ENCODE measurements at places on chromosomes 5 and 9. TPM values are rescaled to one million over a fixed set of nuclear protein-coding genes. Genes with fewer than 3 reads are reported as not detected.

GRCh38 chr9:5489630-5490490, 20.5 kb upstream of the PDCD1LG2 start:
- DNase-seq: no peak

- no peak for DNase-seq
Measured at GRCh38 chr9:129761293-129761900, 8.6 kb upstream of the PTGES start.

DNA sequence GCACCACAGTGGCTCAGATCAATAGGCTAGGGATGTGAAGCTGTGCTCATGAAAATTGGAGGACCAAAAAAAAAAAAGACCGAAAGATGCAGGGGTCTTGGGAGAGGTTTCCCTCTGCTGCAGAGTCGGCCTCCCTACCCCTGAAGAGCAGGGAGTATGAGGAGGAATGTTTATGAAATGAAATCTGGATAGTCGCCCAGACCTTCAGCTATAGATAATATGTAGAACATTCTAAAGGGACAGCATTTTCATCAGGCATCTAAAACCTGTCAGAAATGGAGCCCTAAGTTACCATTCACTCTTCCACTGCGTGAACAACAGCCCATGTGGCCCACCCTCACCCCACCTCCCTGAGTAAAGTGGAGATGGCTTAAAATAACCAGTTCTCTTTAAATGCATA, 122.9 kb downstream of the TMEM174 start:
- no peak for DNase-seq

DNA sequence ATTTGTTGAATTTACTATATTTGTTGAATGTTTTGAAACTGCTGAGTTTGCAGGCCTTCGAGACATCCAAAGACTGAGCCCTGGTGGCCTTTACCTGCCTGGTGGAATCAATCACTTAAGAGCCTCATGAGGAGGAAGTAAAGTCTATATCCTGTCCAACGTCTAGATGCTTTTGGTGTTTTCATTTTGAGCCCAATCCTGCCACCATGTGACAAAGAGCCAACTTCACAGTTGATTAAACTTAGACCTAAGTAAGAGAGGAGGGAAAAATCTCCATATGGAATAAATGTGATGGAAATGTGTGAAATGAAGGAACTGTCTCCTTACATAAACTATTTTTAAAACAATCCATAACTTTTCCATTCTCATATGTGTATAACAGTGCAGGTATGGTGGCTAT, 220.1 kb downstream of the PRR16 start:
- no peak for DNase-seq

- no peak for DNase-seq
Measured at GRCh38 chr9:128473104-128473503, 17.3 kb downstream of the ODF2 start.

DNA sequence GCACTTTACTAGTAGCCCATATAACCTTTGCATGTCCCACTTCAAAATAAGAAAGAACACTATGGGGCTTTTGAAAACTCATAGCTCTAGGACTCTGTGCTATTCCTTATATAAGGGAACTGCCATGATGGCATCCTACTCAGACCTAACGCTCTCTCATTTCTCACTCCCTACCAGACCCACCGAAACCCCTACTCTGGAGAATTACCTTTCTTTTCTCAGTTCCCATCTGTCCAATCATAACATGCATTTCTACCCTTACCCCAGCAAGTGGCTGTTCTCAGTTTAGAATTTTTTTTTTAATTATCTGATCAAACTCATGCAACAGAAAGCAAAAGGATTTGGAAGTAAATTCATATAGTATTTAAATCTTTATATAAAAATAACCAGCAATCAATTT, 27.3 kb downstream of the CARNMT1 start:
- no peak for DNase-seq

GRCh38 chr9:37541465-37541864, 34.7 kb downstream of the FBXO10 start:
- DNase-seq: no peak

DNA sequence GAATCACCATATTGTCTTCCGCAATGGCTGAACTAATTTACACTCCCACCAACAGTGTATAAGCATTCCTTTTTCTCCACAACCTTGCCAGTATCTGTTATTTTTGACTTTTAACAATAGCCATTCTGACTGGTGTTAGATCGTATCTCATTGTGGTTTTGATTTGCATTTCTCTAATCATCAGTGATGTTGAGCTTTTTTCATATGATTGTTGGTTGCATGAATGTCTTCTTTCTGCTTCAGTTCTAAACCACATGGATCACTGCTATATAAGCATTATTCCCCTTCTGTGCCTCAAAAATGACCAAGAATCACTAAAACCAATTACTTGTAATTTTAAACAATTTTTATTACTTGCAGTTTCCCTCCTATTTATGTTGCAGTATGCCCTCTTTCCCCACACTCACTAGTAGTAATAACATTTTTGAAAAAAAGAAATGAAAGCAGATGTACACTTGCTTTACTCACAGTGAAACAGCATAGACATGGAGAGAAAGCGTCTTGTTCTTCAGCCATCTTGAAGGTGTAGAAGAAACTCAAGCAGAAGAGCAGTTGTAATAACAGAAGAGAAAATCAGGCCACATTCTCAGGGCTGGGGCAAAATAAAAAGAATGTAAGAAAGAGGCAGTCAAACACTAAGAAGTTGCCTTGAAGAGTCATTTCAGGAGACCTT, 4.5 kb upstream of the TMEM252 start:
- DNase-seq: no peak

GRCh38 chr9:17062497-17062896, 72.3 kb upstream of the CNTLN start:
- no peak for DNase-seq

DNA sequence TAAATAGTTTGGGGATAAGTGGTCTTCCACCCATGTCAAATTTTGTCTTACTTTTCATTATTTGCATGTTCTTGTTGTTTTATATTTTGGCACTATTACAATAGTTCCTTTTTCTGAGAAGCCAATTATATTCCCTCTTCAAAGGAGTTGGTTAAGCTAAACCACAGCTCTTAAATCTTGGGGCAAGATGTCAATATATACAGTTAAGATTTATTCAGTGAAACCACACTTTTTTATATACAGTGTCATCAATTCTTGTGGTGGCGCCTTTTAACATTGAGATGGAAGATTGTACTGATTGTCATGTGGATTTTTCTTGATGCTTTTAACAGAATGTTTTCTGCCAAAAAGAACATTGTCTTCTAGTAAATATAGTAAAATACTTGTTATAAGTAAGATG, 104.1 kb downstream of the MTREX start:
- no peak for DNase-seq

GRCh38 chr5:116595498-116595897, 20.9 kb upstream of the SEMA6A start:
- DNase-seq: no peak

- DNase-seq: no peak
Measured at GRCh38 chr5:44952376-44952775, 143.6 kb downstream of the MRPS30 start.

DNA sequence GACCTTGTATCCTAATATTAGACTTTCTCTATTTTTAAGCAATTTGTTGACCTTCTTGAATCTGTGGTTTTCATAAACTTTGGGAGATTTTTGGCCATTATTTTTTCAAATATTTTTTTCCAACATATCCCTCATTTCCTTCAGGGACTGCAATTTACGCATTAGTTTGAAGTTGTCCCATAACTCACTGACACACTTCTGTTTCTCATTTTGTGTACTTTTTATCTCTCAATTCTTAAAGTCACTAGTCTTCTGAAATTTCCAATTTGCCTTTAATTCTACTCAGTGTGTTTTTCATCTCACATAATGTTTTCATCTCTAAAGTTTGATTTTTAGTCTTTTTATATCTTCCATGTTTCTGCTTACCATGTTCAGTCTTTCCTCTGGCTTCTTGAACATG, 356.8 kb downstream of the RAB3C start:
- DNase-seq: no peak

GRCh38 chr5:151509231-151509630, 61.8 kb downstream of the SLC36A1 start:
- no peak for DNase-seq

- no peak for DNase-seq
Measured at GRCh38 chr9:31608416-31608815, 776.0 kb upstream of the ACO1 start.

DNA sequence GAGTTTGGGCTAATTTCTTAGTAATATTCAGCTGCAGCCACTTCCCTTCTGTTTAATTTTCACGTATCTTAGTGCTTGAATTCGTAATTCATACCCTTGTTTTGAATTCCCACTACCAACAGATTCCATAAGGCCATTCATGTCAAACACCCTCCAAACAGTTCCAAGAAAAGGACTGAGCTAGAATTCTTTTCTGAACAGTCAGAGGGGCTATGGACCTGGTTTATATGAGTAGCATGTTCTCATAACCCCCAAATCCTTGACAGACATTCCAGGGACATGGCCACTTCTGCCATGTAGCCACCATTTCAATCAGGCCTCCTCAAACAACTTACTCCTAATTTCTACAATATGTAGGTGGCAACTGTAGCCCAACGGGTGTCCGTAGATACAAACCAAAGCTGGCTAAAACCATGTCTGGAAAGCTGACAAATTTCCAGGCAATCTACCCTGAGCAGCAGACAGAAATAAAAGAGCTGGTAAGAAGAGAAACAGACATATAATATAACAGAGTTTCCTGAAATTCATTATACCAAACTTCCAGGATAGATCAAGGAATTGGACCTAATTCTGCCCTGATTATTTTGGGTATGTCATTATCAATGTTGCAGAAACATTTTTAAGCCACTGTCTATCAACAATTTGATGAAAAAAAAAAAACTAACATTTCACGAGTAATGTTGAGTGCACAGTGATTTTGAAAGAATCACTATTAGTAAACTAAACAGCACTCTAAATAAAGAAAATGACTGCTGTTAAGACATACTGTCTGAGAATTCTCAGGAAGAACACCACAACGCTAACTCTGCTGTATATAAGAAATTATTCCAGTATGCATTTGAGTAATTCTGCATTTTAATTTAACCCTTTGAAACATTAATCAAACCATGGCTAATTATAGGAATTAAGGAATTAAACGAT, 40.7 kb downstream of the EBF1 start:
- DNase-seq: no peak

DNA sequence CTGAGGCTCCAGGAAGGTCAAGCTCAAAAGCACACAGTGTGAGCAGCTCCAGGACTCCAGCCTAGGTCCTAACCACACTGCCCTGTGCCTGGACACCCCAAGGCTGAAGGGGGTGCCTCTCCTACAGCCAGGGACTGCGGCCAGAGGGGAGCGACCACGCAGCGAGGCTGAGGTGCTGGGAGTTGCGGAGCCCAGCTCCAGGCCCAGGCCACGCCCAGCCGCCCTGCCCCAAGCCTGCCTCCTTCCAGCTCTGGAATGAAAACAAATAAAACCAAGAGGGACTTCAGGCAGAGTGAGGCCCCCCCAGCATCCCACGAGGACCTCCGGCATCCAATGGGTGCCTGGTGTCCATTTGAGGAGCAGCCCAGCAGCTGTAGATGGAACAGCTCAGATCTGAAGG, 15.2 kb downstream of the VAV2 start:
- no peak for DNase-seq

- DNase-seq: no peak
Measured at GRCh38 chr5:89267788-89268187, 384.8 kb upstream of the MEF2C start.

- DNase-seq: peak; percentile 51
Measured at GRCh38 chr9:93301291-93301811, 117.4 kb downstream of the WNK2 start.

DNA sequence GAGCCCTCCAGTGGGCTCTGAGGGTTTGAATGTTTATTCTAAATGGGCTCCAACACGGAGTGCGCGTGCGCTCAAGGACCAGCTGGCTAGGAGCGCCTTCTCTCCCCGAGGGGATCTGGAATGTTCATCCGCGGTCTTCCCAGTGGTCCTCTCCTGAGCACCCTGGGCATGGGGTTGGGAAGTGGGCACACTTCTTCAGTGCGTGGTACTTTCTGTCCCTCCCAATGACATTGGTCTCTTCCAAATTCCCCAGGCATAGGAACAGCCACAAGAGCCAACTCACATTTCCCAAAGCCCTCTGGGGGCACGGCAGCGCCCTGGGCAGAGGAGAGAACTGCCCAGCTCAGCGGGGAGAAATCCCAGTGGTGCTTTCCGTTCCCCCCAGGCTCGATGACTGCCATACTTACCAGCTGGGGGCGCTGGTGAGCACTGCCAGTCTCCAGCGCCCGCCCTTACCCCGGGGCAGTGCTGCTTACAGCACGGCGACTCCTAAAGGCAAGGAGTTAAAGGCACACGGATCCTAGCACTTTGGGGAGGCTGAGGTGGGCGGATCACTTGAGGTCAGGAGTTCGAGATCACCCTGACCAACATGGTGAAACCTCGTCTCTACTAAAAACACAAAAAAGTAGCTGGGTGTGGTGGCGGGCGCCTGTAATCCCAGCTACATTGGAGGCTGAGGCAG, 29.9 kb upstream of the OBP2B start:
- DNase-seq: no peak

Gene CCNJL
- total RNA-seq: 3.3 TPM

Gene SLC27A6
- total RNA-seq: 57.2 TPM

Gene PFN3
- not detected for total RNA-seq

Gene SLC34A3
- total RNA-seq: not detected

Gene PIP5KL1
- total RNA-seq: 2.0 TPM

Gene ANKRD18A
- 3.9 TPM for total RNA-seq

Gene UAP1L1
- total RNA-seq: 18.3 TPM

Gene LRSAM1
- total RNA-seq: 27.0 TPM

Gene QRFP
- total RNA-seq: not detected

Gene CDX1
- not detected for total RNA-seq

Gene PCDHGA12
- total RNA-seq: 12.1 TPM

Gene RLN1
- not detected for total RNA-seq
